ENCODE measurements at places on chromosomes 16 and 17.
A peak's percentile ranks its signal among the peaks of the same experiment; 100 is the strongest.

GRCh38 chr16:84485255-84486010 is 19.0 kb downstream of the MEAK7 start:
- DNase-seq: no peak

DNA sequence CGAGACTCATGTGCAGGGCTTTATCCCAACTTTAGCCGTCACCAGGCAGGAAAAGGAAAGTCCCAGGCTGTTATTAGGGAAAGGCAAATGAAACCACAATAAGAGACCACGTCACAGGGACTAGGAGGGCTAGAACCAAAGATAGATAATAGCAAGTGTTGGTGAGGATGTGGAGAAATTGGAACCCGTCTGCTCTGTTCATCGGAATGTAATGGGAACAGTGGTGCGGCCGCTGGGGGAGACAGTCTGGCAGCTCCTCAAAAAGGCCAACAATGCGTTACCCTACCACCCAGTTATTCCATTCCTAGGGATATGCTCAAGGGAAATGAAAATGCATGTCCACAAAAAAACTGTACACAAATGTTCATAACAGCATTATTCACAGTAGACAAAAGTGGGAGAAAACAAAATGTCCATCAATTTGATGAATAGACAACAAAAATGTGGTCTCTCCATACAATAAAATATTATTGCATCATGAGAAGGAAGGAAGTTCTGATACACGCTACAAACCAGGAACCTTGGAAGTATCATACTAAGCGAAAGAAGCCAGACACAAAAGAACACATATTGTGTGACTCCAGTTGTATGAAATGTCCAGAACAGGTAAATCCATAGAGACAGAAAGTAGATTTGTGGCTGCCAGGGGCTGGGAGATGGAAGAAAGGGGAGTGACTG is 19.5 kb upstream of the USP10 start:
- DNase-seq: no peak

DNA sequence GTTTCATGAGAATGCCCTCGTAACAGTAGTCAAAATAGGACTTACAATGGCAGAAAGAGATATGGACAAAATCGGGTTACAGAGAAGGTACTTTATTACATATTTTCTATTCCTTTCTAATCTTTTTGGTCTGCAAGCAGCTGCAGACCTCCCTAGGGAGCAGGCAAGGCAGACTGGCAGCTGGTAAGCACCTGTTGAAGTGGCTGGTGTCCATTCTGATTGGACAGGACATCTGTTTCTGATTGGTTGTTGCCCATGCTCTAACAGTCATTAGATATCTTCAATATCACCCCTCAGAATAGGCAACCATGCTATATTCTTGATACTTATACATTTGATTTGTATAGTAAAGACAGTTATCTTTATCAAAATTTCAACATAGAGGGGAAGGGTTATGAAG is 606.3 kb downstream of the KCNJ2 start:
- no peak for DNase-seq

- DNase-seq: no peak
Observed at GRCh38 chr16:25366078-25366477, 108.4 kb upstream of the ZKSCAN2 start.

DNA sequence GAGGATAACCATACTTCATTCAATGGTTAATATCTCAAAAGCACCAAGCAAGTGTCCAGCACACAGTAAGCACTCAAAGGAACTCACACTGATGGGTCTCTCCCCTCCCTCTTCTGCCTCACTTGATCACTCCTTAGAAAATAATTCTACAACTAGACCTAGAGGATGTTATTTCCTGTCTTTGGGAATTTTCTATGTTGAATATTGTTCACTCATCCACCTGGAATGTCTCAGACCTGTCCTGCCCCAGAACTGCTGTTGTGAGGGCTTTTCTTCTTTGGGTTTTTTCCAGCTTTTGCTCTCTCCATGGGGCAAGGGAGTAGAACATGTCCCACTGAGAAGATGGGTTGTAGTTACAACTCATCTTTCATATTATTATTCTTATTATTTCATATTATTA is 25.3 kb downstream of the NXPH3 start:
- no peak for DNase-seq

DNA sequence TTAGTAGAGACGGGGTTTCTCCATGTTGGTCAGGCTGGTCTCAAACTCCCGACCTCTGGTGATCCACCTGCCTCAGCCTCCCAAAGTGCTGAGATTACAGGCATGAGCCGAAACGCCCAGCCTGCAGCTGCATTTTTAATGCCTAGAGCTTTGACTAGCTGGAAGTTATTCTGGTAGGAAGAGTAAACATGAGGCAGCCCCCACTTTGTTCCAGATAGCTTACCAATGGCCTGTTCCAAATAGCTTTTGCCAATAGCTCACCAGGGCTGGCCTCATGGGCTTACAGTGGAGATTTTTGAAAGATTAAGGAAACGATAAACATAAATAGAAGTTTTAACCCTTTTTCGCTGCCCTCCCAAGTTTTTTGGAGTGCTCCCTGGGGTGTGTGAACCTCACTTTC is 9.8 kb downstream of the TRPV2 start:
- DNase-seq: no peak

DNA sequence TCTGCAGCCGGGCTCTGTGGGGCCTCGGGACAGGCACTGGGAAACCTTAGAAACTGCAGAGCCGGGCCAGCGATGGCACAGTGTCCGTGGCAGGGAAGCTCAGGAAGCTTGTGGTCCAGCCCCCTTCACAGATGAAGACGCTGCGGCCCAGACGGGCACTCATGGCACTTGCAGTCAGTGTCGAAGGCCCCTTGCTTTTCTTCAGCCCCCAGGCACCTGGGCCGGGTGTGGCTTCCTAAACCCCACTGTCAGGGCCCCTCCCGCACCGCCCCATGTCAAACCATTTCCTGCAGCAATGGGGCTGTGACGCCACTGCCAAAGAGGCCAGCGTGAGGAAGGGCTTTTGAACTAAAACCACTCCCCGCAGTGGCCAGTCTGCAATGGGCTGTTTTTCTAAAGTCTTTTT is 164.0 kb downstream of the LAT start:
- no peak for DNase-seq

DNA sequence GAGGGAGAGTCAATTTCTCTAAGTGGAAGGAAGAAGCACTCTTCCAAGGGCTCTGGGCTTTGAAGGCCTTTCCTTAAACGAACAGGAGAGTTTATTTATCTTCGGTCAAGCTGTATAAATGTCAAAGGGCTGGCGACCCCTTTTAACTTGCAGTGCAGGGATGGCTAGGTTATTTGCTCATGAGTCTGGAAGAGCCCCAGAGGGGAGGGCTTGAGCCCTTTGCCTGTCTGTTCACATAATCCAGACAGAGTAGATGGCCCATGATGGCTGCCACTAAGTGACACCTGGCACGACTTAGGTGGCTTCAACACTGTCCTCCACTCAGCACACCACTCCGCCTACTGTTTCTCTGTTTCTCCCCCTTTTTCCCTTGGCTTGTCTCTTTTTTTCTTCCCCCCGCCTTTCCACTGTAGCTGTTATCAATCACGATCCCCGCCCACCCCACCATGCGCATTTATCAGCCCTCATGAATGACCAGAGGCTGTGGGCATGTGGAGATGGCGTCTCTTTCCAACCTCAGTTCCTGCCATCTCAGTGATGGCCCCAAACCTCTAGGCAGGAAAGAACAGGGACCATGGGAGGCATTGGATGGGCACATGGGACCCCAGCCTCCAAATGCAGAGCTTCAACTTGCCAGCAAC is 408.7 kb upstream of the TNRC6C start:
- no peak for DNase-seq

GRCh38 chr16:71357681-71358080 is 842 bp upstream of the CALB2 start:
- peak; percentile 21 for DNase-seq
